ENCODE measurements at places on chromosomes 4 and X.
A peak's percentile ranks its signal among the peaks of the same experiment; 100 is the strongest.

- DNase-seq, result peak; percentile 89
Measured at GRCh38 chrX:70454441-70455365, 10.1 kb downstream of the DLG3 start.

DNA sequence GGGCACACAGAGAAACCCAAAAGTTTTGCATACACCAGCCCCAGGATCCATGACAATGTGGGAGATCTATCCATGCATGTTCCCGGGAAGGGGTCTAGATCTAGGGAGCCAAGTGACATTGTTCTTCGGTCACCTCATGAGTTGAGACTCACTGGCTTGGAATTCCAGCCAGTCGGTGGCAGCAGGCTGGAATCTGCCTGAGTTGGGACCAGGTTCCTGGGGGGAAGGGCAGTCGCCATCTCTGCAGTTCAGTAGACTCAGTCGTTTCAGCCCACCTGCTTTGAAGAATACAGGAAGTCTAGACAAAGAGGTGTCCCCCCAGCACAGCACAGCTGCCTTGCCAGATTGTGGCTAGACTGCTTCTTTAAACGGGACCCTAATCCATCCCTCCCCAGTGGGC lies 46.0 kb upstream of the PBDC1 start:
- DNase-seq, result no peak

DNA sequence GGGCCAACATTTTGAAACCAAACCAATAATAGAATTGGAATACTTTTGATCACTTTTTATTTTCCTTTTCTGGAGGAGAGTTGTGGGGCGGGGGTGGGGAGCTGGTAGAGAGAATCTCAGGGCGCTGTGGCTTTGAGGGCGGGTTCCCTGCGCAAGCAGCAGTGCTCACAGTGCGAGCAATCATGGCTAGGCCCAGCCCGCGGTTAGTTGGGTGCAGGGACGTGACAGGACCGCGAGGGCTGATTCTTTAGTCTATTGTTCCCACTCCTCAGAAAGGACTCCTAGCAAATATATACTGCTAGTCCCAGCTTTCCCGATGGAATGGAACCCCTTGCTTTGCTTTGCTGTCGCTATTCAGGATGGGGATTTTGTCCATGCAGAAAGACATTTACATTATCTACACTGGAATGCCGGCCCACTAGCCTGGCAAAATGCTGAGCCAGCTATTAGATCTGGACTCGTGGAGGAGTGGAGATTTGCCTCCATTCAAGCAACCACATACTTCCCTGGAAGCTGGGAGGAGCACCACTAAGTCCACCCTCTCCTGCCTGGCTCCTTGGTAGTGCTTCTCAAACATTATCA lies 23.9 kb upstream of the APLN start:
- DNase-seq, result peak; percentile 45

DNA sequence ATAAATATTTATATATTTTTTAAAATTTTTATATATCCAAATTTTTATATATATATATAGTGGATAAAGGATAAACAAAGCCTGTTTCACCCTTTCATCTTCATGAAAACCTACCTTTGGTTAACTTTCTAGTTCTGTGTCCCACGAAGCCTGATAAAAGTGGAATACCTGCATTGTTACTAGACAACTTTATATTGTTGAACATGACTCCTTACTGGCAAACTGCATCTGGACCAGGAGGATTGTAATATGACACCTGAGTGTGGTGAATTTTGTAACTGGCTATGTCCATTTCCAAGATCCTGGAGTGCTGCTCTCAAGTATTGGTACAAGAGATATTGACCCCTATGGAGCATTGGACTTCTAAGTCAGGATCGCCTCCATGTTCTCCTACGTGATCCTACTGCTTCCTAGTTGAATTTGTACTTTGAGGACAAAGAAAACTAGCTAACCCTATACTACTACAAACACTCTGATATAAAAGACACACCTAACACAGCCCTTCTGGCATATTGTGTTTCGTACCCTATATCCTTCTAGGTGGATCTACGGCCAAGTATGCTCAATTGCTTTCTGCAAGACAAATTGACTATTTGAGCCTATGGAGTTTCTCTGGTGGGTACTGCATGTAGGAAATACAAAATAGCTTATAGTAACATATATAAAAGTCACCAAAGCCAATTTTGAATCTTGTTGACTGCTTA lies 61.3 kb upstream of the PRRG1 start:
- DNase-seq, result no peak

All from activated CD8-positive, alpha-beta memory T cell treated with anti-CD3 and anti-CD28 coated beads, Interleukin-2, amount 10 ng/mL, durations not matched to agents 7 days and 5 days (primary cell).